ENCODE measurements at places on chromosomes 3 and 15.

- DNase-seq: no peak
These were observed 18.0 kb upstream of the ZXDC start for GRCh38 chr3:126493739-126494138.

DNA sequence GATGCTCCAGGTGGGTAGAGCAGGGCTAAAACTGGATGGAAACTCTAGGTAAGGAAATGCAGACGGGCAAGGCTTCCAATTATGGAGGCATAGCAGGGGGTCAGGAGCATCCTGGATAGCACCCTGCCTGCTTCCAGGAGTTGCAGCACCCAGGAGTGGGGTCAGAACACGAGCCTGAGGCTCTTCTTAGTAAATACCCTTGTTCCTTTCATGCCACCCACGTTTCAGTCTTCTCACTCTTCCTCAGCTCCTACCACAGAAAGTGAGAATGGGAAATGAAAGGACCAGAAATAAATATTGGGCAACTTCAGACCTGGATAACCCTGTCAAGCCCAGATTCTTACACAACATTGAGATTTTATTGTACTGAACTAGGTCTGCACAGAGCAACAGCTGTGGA is 16.4 kb downstream of the CCR1 start:
- no peak for DNase-seq

DNA sequence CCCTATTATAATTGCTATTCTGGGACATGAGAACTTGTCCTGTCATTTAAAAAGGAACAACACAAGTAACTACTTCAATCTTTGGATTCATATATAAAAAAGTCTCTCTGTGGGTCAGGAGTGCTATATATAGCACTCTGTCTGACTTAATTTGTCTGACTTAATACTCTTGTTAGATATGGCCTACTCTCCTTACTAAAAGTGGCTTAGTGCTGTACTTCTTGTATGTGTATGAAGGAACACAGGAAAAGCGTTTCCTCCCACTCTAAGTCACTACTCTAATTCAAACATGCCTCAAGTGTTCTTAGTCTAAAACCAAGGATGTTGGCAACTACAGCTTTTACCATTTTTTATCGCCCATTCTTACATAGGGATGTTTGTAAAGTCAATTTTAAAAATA is 255.2 kb upstream of the ROBO1 start:
- no peak for DNase-seq

DNA sequence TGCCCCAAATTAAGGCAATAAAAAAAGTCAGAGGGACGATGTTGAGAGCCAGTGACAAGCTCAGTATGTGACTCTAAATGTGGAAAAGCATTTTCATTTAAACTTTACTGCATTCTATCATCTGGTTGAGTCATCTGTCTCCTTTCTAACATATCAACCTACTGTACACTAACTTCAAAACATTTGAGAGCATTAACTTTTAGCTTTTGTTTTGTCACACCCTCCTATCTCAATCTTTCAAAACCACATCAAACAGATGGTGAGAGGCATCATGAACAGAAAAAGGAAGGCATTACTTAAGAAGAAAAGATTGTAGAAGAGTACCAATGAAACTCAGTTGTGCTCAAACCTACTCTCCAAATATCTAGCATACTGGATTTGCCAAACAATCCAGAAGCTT is 4.8 kb downstream of the LRRC58 start:
- DNase-seq: no peak

GRCh38 chr15:92693691-92694331 is 38.2 kb upstream of the FAM174B start:
- DNase-seq: no peak

All from stimulated activated CD4-positive, alpha-beta T cell treated with anti-CD3 and anti-CD28 coated beads, Interleukin-4, amount 100 ng/mL, for 24 hours (primary cell).